T-helper 17 cell (primary cell): ENCODE measurements at places on chromosomes 6 and 20. TPM values are rescaled to one million over a fixed set of nuclear protein-coding genes. Genes with fewer than 3 reads are reported as not detected.

CLPSL2 gene
- total RNA-seq = not detected

DDO gene
- total RNA-seq = 0.21 TPM

CLDN20 gene
- total RNA-seq = not detected

OARD1 gene
- 29.2 TPM for total RNA-seq

HMGA1 gene
- 90.3 TPM for total RNA-seq

HLA-DOA gene
- 5.1 TPM for total RNA-seq

TNF gene
- total RNA-seq = 33.6 TPM

ZNF391 gene
- total RNA-seq = 0.60 TPM

GABRR1 gene
- total RNA-seq = not detected

TNFAIP3 gene
- 4,607 TPM for total RNA-seq

CALHM6 gene
- 6.5 TPM for total RNA-seq
